ENCODE measurements at places on chromosomes 7 and 10.

GRCh38 chr7:24907311-24907886, 72.6 kb downstream of the OSBPL3 start:
- no peak for DNase-seq

GRCh38 chr10:24988831-24989640, 26.9 kb downstream of the ENKUR start:
- DNase-seq, result no peak

GRCh38 chr7:149291781-149292461, 29.9 kb downstream of the ZNF783 start:
- no peak for DNase-seq

DNA sequence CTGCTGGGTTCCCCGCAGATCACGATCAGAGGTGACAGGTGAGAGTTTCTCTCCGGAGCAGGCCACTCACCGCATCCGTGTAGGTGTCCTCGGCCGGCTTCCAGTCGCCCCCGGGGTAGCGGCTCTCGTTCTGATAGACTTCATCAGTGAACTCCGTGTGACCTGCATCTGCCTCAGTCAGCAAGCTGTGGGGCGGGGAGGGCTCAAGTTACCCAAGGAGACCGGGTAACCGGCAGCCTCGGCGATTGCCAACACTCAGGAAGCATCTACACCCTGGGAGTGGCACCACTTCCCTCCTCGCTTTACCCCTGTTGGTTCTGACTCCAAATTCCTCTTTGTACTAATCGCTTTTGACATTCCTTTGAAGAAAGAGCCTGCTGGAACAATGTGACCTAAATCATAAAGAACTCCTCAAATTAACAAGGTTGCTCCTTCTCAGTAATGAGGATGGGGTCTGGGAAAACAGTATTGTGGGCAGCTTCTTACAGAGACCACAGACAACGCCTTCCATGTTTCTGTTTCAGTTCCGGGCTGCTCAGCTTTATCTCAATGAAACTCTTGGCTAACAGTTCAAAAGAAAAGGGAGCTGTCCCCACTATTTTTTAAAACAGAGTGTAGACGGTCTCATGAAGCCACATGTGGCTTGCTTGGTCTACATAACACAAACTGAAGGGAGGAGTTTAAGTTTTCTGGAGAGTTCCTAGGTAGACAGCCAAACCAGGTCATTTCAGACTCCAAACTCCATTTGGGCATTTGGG, 118.1 kb downstream of the MYOF start:
- DNase-seq, result no peak

DNA sequence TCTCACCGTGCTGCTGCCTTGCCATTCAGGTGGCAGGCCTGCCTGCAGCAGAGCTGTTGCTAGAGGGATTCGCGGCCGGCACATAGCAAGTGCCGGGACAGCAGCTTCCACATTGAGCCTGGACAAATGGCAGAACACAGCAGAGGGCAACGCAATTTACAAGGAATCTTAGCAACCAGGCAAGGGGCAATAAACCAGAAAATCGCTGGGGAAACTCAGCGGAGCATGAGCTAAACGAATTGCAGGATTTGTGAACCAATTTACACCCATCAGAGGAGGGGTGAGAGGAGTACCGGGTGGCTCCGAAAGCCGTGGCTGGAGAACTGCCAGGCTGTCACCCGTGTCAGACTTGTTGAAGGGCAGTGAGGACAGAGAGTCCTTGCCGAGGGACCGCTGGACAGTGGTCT, 58.6 kb upstream of the LOXL4 start:
- DNase-seq, result no peak

DNA sequence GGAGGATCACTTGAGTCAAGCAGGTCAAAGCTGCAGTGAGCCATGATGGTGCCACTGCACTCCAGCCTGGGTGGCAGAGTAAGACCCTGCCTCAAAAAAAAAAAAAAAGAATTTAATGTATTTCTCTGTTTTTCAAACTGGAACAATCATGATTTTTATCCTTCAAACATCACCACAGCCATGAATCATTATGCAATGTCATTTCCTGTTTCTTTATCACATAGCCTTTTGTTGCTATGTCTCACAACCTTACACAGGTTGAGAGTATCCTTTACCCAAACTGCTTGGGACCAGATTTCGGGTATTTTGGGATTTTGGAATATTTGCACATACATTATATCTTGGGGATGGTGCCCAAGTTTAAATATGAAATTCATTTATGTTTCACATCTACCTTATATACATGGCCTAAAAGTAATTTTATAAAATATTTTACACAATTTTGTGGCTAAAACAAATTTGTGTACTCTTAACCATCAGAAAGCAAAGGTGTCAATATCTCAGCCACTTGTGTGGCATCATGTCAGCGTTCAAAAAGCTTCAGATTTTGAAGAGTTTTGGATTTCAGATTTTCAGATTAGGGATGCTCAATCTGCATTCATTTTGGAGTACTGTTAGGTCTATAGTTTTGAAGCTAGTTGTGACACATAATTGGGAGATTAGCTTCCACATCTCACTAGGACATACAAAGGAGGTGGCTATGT, 8.2 kb downstream of the NT5C3A start:
- no peak for DNase-seq

DNA sequence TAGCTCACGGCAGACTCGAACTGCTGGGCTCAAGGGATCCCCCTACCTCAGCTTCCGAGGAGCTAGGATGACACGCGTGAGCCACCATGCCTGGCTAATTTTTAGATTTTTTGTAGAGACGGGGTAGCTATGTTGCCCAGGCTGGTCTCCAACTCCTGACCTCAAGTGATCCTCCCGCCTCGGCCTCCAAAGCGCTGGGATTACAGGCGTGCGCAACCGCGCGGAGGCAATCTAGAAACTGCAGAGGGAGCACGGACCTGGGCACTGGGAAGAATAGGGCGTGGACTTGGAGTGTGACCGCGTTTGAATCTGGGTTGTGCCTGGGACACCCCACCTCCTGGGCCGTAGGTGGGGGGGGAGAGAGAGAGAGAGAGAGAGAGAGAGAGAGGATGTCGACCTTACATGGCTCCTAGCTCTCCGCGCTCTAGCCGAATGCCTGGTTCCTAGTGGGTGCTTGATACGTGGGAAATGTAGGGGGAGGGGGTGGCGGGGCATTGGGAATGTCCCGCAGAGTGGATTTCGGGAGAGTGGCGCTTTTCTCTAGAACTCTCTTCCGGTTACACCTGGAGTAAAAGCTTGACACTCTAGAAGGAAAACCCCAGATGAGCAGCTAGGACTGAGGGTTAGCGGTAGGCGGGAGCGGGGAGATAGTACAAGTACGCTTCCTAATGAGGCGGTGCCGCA, 1.2 kb upstream of the MAP3K8 start:
- DNase-seq, result no peak

- DNase-seq, result no peak
Measured at GRCh38 chr10:122669842-122670241, 29.8 kb downstream of the C10orf120 start.

DNA sequence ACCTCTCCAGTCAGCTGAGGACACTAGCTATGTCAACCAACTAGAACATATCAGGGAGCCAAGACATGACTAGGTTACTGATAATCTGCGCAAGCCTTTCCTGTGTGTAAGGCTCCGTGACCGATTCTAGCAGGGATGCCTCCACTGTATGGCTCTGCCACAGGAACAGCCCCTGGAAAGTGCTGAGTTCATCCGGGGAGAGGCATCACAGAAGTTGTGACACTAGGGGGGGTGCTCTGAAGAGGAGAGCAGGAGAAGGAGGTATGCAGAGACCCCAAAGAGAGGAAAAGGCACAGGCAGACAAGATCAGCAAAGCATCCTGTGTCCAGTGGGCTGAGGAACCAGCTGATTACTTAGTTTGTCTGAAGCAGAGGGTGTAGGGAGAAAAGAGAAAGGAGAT, 13.5 kb downstream of the UPP1 start:
- no peak for DNase-seq

- DNase-seq, result no peak
Measured at GRCh38 chr10:117662751-117663540, 120.4 kb downstream of the EMX2 start.

DNA sequence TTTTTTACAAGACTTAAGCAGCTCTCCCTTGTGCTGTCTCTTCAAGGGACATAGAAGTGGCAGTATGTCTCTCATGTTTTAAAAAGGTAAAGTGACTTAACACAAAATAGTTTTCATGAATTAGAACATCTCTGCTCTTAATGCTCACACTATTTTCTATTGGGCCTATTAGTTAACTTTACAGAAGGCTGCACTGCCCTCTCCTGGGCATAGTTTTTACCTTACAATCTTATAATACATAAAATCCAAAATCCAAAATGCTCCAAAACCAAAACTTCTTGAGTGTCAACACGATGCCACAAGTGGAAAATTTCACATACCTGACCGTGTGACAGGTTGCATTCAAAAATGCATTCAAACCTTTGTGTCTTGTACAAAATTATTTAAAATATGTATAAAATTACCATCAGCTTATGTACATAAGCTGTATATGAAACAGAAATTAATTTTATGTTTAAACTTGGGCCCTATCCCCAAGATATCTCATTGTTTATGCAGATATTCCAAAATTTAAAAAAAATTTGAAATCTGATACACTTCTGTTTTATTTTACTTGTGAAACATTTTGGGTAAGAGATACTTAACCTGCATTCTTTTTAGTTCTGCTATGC, 25.8 kb downstream of the TES start:
- peak; percentile 18 for DNase-seq

GRCh38 chr7:143069912-143070500, 17.9 kb downstream of the OR6V1 start:
- DNase-seq, result no peak

GRCh38 chr7:16961641-16962040, 79.9 kb upstream of the AGR3 start:
- no peak for DNase-seq

DNA sequence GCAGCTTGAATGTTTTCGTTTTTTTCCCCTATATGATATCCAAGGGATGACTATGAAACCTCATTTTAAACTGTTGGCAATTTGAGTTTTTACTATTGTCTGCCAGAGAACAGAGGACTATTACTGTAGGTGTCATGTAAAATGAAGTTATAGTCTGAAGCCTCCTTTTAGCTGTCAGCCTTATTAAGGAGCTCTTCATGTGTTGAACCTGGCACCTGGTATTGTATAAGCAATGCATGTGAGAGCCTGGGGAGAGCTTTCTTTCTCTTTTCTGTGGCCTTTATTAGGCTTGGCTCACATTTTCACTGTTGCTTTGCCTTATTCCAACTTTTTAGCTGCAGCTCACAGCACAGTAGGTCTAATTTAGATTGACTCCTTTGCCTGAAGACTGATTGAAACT, 119.1 kb upstream of the FOXP2 start:
- DNase-seq, result no peak

DNA sequence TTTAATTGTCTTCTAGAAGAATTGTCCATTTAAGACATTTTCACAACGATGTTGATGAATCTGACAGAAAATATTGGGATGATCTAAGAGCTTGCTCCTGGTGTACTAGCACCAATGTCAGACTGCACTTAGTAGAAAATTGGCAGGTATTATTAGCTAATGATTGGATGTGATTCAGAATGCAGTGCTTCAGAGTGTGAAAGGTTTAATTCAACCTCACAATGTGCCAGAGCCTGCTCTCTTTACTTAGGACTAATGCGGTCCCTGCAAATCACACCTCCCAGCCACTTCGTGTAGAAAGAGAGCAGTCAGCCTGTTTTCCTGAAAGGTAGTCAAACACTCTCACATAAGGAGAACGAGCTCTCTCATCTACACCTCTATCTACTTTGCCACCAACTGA, 197.5 kb downstream of the ZNF438 start:
- DNase-seq, result no peak

GRCh38 chr7:1839701-1840100, 169.6 kb downstream of the ELFN1 start:
- no peak for DNase-seq

GRCh38 chr7:102432442-102433218, 745 bp upstream of the ORAI2 start:
- DNase-seq, result no peak

GRCh38 chr10:856416-857157, 74.9 kb downstream of the LARP4B start:
- no peak for DNase-seq

DNA sequence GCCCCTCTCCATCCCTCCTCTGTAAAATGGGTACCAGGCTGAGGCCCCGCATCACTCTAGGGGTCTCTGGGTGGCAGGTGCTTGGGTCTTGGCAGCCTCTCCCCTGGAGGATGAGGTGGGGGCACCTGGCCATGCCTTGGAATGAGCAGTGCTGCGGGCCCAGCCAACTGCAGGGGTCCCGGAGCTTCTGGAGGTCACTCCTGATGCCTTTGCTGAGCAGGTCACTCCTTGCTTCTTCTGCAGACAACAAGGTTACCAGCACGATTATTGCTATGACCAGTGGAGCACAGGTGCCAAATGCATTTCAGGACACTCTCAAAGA, 22.4 kb upstream of the ZNF488 start:
- no peak for DNase-seq
